ENCODE measurements at places on chromosomes 3 and 15.

DNA sequence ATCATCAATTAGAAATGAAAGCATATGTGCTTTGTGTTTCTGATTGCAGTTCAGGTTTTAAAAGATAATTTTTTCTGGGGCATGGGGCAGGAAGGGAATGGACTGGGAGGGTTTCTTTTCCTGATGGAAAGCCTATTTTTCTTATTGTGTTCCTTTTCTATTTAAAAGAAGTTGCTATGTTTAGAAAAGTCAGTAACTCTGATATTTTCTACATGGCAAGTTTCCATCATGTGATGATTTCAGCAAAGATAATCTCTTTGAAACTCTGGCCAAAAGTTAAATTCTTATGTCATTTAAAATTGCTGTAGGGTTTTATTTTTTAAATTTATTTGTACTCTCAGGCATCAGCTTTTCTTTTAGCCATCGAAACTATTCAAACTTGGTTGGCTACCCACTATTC lies 601.2 kb downstream of the FOXP1 start:
- DNase-seq: peak; percentile 49

GRCh38 chr3:189724356-189724755 lies 93.2 kb downstream of the TP63 start:
- peak; percentile 27 for DNase-seq

GRCh38 chr15:72866866-72867616 lies 83.5 kb upstream of the ADPGK start:
- no peak for DNase-seq

DNA sequence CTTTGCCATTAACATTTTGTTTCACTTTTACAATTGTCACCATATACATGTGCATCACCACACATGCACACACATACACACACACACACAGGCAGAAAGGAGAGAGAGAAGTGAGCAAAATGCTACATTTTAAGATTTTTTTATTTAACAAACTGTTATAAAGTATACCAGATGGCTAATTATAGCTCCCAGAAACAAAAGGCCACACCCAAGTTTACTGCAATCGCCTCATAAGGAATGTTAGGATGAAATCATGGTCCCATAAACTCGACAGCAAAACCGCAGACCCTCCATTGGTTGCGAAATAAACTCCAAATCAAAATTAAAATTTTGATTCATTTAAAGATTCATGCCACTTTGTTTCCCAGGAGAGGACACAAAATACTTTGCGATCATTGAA lies 16.1 kb upstream of the C15orf61 start:
- no peak for DNase-seq

DNA sequence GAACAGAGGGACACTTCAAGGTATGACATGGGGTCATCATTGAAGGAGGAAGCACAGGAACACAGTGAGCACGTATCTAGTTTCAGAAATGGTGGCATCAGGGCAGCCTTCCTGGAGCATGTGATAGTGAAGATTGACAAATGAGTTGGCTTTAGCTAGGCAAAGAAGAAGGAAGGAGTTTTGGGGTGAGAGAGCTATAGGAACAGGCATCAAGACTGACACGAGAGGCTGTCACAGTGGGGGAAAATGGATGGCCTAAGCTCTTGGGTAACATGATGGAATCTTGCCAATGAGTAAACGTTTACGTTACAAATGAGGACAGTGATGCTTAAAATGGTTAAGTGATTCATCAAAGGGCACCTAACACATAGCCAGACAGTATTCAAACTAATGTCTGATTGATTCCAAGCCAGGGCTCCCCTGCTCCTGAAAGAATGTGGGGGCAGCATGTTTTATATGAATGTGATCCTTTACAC lies 23.1 kb upstream of the GPR171 start:
- peak; percentile 94 for DNase-seq

- DNase-seq: no peak
Observed at GRCh38 chr3:46324036-46324435, 29.9 kb upstream of the CCR2 start.

- DNase-seq: peak; percentile 93
Observed at GRCh38 chr3:43394041-43394554, 107.8 kb downstream of the SNRK start.

GRCh38 chr3:120177151-120177550 lies 82.9 kb upstream of the GSK3B start:
- DNase-seq: peak; percentile 91

DNA sequence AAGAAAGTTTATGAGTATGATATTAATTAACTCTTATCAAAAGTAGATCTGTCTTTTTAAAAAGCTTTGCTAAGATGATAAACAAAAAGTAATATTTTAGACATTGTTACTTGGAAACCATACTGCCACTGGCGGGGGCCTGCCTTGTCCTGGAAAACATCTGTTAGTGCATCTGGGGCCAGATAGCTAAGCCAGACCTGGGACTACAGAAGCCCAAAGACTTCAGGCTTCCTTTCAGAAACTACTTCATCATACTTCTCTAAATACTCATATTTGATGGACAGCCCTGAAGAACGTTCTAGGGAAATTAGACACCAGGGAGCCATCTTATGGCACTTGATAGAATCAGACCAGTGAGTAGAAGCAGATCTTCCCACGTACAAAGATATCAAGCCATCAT lies 795.4 kb upstream of the SEMA6D start:
- DNase-seq: no peak

DNA sequence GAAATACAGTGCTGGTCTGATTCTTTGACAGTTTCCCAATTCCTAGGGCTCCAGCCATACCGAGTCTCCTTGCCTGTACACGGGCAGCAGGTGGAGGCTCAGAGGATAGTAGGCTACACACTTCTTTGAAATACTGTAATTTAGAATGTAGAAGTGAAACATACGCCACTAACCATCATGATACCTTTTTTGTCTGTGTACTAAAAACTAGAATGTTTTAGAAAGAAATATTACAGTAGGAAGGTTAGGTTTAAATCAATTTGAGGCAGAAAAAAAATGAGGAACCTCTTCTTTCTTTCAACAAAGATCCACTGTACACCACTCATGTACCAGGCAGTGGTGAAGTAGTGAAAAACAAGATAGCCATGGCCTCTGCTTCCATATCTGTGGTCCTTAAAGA lies 354.7 kb downstream of the MCTP2 start:
- no peak for DNase-seq

DNA sequence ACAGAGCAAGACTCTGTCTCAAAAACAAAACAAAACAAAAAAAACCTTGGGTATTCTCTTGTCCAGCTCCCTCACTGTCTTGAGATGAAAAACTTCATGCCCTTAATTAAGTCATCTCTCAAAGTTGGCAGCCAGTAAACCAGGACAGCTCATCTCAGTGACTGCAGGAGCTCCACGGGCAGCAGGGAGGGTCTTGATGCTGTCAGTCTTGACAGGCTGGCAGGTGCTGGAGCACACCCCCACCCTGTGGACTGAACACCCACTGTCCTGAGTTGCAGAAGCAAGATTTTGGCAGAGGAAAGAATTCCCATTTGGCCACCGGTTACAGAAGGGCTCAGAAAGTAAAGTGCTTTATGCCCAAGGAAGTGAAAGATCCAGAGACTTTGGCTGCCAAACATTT lies 8.0 kb downstream of the DNAJA4 start:
- no peak for DNase-seq

GRCh38 chr15:80414546-80415357 lies 10.6 kb downstream of the ARNT2 start:
- no peak for DNase-seq

- peak; percentile 11 for DNase-seq
Observed at GRCh38 chr3:113825090-113825489, 13.5 kb upstream of the GRAMD1C start.

DNA sequence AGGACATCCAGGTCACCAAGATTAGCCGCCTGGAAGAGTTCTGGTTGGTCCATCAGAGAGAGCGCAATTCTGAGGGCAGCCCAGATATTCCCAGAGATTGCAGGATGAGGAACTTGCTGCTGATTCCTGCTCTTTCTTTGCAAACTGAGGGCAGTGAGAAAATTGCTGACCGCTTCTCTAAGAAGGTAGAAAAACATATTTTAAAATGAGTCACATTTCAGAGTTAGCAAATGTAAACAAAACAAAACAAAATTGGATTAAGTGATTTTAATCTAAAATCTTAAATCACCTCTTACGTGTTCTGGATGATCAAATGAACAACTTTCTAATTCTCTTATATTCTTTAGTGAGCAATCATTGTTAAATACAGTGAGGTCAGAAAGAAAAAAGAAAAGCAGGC lies 149.0 kb downstream of the USP13 start:
- peak; percentile 54 for DNase-seq

- DNase-seq: peak; percentile 8
Observed at GRCh38 chr3:53518495-53518981, 24.1 kb downstream of the CACNA1D start.

- DNase-seq: no peak
Observed at GRCh38 chr15:45392584-45392855, 14.2 kb upstream of the GATM start.

- peak; percentile 11 for DNase-seq
Observed at GRCh38 chr15:44654858-44655257, 8.6 kb downstream of the SPG11 start.
